M059J (cell line): ENCODE measurements at places on chromosomes 2 and 18.

- no peak for DNase-seq
Observed at GRCh38 chr2:84532291-84532690, 16.0 kb downstream of the DNAH6 start.

DNA sequence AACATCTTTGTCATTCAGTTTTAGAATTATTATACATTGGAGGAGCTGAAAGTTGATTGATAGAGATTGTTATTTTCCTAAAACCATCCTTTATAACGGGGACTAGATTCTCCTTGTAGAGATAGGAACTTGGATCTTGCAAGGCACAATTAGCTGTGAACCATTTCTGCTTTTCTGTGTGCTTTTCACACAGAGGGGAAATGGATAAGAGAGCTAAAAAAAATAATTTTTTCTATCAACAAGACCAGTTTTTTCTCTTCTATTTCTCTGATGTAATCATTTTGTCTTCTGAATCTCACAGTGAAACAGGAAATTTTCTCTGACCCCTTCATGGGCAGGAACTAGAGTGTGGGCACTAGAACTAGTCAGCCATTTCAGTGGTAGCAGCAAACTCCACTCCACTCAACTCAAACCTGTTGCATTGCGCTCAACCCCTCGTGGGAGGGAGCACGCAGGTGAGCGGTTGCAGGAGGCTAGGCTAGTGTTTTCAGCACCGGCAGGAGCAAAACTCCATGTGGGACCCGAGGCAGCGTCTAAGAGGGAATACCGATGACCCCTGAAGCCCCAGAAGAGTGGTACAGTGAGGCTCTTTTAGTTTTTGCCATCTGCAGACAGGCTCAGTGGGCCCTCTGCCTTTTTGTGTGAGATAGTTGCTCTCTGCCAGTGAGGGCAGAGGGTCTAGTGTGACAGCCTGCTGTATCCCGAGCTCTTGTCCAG lies 24.0 kb upstream of the SLC39A10 start:
- no peak for DNase-seq

- DNase-seq = no peak
Observed at GRCh38 chr2:25497918-25498407, 156.2 kb upstream of the DNMT3A start.

- DNase-seq = peak; percentile 65
Observed at GRCh38 chr18:49021433-49022129, 70.8 kb upstream of the SMAD7 start.

DNA sequence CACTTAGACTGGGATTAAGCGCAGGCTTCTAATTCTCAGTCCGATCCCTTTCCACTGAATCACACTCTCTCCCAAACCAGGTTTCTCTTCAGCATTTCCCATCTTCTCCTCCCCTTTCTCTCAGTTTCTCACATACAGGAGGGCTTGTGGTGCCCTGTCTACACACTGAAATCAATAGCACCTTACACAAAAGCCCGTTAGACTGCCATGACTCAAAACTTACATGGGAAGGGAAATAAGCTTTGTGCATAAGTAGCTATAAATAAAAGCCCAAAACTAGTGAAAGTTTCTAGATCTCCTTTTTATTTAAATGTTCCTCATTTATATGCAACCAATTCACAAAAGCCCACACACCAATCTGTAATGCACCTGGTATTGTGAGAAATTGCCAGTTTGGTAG lies 318.4 kb downstream of the TXNL1 start:
- no peak for DNase-seq

GRCh38 chr2:149180226-149180875 lies 141.9 kb downstream of the LYPD6B start:
- DNase-seq = peak; percentile 30

DNA sequence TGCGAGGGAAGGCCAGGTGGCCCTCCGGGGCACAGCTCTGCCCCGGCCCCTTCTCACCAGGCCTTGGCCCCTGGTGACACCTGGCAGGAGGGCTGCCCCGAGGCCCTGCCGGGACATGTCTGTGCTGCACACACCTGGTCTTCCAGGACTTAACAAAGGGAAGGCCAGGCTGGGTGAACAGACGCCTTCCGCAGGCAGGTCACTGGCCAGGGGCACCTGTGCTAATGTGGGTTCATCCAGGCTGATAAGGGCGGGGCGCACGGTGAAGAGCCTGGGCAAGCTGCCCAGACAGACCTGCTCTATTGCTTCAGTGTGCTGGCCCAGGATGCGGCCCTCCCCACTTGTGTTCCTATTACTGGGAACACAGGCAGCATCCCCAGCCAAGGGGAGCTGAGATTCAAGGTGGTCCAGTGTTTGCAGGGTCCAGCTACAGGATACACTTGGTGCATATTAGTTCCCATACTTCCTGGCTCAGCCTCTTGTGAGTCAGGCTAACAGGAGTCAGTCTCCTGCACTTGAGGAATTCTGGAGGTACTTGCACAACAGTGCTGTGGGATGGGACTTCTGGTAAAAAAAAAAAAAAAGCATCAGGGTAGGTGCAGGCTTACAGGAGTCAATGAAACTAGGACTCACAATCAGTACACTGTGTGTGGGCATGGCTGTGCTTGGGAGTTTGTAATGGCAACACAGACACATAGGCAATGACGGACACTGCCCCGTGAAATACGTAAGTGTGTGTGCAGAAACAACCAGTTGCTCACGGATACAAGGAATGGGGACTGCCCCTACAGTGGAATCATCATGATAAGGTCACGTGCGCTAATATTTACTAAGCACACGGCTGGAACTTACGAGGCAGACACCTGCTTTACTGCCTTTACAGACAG lies 261.4 kb downstream of the TWIST2 start:
- DNase-seq = no peak

- DNase-seq = no peak
Observed at GRCh38 chr2:95007822-95008221, 17.7 kb upstream of the MAL start.

DNA sequence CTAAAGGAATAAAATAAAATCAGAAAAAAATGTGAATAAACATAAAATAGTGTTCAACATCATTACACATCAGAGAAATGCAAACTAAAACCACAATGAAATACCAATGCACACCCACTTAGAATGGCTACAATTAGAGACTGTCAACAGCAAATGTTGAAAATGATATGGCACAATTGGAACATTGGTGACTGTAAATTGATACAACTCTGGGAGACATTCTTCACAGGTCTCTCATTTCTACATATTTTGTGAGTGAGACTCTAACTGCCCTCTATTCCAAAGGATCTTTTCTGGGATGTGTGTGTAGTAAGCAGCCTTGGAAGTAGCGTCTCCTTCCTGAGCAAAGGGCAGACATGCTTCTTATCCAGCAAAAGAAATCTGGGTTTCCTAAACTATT lies 323.0 kb downstream of the FBXO15 start:
- peak; percentile 15 for DNase-seq

DNA sequence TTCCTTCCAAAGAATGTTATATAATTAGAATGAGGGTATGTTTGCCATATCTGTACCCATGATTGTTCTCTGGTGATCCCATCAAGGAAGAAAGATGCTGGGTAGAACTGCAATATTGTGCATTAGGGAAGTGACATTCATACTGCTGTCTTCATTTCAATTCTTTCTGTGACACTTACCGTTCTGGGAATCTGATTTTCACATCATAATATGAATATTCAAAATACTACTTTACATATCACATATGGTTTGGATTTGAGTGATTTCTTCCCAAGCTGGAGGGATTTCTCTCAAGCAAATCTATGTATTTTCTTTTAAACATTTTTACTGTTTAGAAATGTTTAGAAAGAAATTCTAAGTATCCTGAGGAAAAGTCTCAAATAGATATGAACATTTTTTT lies 168.4 kb upstream of the DDX18 start:
- DNase-seq = no peak

- no peak for DNase-seq
Observed at GRCh38 chr2:101781326-101781725, 83.8 kb downstream of the MAP4K4 start.

GRCh38 chr2:11285499-11285898 lies 58.9 kb downstream of the ROCK2 start:
- DNase-seq = no peak

DNA sequence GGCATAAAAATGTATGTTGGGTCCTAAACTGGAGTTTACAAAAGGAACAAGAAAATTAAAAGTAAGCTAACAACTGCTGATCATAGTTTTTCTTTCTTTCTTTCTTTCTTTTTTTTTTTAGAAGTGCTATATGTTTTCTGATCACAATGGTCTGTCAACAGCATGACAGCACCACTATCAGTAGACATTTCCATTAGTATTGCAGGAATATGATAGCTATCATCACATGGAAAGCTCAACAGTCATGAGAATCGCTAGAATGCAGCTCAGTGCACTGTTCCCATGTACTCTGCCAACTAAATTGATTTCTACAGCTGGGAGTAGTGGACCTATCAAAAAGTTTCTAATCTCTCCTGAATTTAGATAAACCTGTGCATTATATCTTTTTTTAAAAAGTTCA lies 950.3 kb upstream of the ACVR2A start:
- DNase-seq = no peak

DNA sequence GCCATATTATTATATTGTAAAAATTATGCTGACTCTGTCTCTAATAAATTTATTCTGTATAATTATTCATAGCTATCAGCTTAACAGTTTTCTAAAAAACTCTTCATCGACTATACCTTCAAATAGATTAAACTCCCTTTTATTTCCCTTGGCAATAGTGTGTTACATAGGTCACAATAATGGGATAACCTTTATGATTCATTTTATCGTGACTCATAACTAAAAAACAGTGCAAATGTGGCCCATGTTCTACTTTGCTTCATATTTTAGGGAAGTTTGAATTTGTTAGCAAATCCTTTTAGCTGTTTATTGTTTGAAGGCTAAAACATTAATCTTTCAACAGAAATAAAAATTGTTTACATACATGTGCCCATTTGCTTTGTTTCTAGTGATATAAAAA lies 783.2 kb upstream of the CDH2 start:
- peak; percentile 38 for DNase-seq

- peak; percentile 84 for DNase-seq
Observed at GRCh38 chr2:43399515-43400264, 173.3 kb upstream of the ZFP36L2 start.

GRCh38 chr2:37786854-37787253 lies 115.4 kb upstream of the CDC42EP3 start:
- DNase-seq = no peak

DNA sequence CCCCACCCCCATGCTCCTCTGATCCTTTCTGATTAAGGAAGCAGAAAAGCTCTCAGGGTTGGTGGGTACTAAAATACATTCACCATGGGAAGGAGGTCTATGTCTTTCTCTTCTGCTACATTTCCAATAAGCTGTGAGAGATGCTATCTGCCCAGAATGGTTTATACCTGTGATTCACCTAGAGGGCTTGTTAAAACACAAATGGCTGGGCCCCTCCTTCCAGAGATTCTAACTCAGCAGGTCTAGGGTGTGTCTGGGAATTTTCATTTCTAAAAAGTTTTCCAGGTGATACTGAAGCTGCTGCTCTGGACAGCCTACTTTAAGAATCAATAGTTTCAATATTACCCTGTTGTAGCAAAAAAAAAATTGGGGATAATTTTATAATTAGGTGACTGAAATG lies 772.2 kb upstream of the ZEB2 start:
- DNase-seq = no peak

DNA sequence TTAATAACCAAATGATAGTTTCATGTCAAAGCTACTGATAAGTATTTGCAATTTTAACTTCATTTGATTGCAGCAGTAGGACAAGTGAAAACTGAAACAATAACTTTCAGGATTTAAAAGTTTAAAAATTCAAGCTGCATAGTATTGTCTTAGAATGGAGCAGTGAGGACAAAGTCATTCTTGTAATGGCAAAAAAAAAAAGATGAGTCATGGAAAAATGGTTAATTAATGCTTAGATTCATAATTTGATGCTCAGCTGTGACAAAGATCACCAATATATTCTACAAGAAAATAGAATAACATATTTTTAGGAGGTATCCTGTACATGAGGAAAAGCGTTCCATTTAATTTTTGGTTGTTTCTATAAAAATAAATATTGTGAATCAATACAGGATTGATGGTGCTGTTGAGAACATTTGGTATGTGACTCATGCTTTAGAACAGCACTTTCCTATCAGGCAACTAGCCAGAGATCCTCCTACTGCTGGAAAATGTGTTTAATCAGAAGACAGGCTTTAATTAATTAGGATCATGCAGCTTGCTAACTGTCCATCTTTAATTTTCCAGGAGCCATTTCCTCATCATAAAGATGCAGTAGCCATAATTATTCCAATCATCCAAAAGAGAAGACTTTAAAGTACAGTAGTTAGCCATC lies 239.0 kb upstream of the MMADHC start:
- DNase-seq = peak; percentile 3

DNA sequence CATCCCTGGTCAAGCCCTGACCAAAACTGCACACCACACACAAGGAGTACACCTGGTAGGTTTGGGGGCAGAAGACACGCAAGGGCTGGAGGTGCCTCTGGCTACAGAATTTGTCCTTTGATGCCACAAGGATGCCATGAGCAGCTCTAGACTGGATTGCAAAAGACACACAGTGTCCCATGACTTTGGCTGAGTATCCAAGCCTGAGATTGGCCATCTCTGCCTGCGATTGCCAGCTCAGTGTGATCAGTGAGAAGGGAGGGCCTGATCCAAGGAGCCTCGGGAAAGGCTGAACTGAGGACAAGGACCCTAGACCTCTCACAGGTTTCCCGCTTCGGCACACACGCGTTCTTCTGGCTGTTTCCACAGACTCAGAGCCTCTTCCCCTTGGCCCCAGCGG lies 60.0 kb upstream of the FOSL2 start:
- DNase-seq = no peak

DNA sequence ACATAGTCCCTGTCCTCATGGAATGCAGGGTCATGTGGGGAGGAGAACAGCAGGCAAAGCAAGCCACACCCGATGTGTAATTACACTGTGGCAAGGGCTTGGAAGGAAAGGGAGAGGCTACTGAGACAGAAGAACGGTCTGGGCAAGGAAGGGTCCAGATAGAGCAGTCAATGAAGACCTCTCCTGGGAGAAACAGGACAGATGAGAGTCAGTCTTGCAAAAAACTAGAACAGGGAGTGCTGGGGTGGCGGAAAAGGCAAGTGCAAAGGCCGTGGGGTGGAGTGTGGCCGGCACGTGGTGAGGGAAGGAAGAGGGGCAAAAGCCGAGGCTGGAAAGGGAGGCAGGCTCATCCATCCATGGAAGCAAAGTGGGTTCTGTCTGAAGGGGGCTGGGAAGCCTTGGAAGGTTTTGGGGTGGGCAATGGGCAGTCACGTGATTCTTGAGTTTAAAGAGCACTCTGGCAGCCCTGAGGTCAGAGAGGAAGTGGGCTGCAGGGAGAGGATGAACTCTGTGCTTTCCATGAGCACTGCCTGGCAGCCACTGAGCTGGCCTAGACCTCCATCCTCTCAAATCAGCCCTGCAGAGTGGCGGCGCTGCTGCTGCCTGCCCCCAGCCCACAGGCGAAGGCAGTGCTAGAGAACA lies 182.2 kb downstream of the INHBB start:
- DNase-seq = no peak

GRCh38 chr2:143577489-143577888 lies 448.3 kb downstream of the ARHGAP15 start:
- no peak for DNase-seq
